ENCODE measurements at places on chromosomes 6 and 20.

- no peak for DNase-seq
Measured at GRCh38 chr6:149086363-149086762, 231.1 kb upstream of the TAB2 start.

DNA sequence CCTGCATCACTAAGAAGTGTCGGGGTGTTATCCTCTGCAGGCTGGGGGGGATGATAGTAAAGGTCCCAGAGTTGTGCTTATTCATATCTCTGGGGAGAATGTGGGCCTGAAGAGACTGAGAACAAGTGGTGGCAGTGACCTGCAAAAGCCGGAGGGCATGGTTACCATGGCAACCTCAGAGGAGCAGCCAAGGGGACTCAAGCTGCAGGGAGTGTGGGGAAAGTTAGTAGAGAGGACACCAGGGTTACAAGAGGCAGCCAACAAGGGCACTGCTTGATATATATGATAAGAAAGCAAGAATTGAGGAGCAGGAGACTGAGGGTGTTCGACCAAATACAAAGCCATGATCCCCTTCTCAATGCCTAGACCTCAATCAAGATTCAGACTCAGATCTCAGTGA, 46.1 kb downstream of the HLA-F start:
- DNase-seq = no peak

GRCh38 chr20:24736131-24736843, 212.8 kb upstream of the CST7 start:
- no peak for DNase-seq

DNA sequence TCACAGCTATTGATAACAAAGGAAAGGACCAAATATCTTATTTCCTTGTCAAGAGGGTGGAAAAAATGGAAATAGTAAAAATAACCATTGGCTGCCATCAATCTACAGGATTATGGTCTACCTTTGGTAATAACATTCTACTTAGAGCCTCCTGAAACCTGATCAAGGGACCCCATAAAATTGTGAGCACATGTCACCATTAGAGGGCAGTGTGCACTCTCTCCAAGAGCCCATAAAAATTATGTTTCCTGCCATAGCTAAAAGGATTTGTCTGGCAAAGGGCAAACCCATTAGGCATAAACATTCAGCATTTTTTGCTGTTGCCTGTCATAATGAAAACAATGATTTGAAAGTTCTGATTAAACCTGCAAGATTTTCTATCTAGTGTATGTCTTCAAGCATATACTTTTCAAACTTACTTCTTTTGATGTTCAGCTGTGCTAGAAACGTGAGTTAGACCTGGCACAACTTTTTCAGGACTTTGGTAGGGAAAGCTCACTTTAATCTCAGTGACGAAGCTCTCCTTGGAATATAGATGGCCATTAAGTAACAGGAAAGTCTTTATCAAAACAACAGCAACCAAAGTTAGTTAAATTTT, 120.7 kb upstream of the ZFP64 start:
- DNase-seq = peak; percentile 51

DNA sequence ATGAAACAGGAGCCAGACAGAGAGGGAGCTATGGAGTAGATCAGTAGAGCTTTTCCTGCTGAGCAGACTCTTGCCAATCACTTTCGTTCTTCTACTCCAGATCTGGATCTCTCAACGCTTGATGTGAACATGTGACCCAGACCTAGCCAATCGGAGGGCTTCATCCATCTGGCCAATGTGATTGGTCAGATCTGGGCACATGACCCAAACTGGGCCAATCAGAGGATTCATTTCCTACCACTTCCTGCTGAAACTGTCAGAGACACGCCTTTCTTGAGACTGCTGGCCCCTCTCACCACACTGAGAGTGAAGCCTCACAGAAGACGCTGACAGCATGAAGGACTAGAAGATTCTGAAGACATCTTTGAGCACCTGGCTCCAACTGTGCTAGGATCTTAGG, 44.2 kb upstream of the ZMYND8 start:
- no peak for DNase-seq

- DNase-seq = no peak
Measured at GRCh38 chr6:4342407-4343137, 207.2 kb upstream of the ECI2 start.

DNA sequence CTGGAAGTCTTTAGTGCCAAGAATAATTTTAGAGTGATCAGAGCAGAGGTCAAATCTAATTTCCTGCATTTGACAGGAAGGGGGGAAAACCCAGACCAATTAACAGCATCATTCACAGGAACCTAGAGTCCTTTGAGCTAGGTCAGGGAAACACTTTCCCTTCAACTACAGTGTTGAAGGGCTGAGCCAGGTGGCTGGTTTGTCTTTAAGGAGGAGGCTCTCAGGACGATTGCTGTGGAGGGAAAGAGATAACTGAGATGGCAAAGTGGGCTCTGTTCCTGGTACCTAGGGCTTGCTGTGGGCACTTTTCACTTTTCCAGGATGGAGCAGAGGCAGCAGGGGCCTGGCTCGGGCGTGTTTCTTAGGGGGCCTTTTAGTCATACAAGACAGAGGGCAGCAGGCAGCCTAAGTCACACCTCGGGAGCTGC, 111.9 kb downstream of the SCML4 start:
- no peak for DNase-seq

DNA sequence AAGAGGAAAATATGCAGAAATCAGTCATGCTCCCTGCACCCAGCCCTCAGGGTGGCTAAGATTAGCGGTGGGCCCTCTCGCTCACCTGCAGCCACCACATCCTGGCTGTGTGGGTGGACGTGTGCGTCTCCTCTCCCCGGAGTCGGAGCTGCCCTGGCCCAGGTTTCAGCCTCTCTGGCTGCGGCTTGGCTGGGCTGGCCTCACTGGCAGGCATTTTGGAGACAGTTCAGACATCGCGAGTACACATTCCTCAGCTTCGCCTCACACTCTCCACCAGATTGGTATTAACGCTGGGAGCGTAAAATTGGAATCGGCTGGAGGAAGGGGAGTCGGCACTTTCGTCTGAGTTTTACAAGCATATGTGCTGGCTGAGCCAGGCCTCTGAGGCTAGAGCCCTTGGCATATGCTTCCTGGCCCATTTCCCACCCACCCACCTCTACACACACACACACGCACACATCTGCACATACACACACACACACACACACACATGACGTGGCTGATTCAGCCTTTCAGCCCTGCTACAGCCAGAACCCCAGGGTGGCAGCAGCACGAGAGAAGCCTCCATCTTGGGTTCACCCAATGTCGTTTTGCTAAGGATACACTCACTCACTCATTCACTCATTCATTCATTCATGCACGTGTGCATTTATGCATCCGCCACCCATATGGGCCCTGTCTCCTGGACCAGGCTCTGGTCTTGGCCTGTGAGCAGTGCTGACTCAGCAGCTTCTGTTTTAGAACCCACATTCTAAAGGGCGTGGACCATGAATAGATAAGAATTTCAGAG, 42.9 kb downstream of the BCAS4 start:
- DNase-seq = no peak

DNA sequence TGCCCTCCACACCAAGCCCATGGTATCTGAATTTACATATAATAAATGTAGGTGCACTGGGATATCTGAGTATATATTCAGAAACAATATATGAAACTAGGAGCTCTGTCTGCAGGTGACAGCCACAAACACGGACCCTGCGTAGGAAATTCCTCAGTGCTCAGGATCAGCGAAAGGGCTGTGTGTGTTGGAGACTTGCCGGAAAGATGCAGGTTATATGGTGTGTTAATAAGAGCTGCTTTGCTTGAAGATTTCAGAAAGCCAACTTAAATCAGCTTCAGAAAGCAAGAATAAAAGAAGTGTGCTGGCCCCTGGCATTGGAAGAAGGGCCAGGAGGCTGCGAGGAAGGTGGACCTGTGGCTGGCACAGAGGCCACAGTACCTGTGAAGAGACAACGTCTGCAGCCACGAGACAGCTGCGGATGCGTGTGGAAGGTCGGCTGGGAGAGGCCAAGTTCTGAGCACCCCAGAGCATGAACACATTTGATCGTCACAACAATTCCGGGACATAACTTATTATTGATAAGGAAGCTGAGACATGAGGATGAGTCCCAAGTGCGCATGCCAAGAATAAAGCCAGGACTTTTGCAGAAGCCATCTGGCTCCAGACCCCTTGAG, 183.2 kb downstream of the DLL1 start:
- no peak for DNase-seq

- no peak for DNase-seq
Measured at GRCh38 chr20:53916173-53916512, 154.3 kb downstream of the BCAS1 start.

DNA sequence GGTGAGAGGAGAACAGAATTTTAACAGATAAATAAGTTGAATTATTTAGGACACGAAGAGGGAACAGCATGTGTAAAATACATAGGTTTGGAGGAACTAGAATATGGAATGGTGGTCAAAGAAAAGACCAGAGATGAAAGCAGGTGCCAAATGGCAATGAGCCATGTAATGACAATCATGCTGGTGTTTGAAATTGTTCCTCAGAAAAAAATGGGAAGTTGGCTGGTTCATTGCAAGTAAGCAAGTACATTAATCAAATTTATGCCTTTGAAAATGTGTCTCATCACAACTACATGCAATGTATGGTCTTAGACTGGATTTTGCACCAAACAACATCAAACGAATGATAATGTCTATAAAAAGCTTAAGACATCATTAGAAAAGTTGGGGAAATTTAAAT, 83.3 kb downstream of the SPTLC3 start:
- no peak for DNase-seq

DNA sequence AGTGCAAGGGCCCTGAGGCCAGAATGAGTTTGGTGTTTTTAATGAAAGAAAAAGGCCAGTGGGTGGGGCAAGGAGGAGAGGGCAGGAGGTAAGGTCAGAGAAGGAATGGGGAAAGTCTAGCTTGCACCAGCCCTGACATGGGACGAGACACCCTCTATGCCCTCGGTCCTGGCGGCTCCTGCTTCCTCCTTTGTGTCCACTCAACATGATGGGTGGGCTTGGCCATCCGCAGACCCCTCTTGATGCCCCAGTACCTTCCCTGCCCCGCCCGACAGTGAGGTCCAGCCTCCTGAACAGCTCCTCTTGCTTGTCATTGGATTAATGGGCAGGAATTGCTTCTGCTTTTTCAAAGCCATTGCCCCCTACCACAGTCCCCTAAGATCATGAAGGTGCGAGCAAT, 33.6 kb upstream of the ANGPT4 start:
- DNase-seq = no peak

- no peak for DNase-seq
Measured at GRCh38 chr6:77290798-77291197, 172.5 kb downstream of the HTR1B start.

GRCh38 chr20:1286267-1287024, 20.4 kb downstream of the SNPH start:
- DNase-seq = no peak

GRCh38 chr20:24684956-24685691, 215.7 kb downstream of the SYNDIG1 start:
- no peak for DNase-seq

- no peak for DNase-seq
Measured at GRCh38 chr6:45256697-45257695, 71.1 kb upstream of the RUNX2 start.

- no peak for DNase-seq
Measured at GRCh38 chr6:161442420-161442819, 168.6 kb upstream of the AGPAT4 start.

Measured in activated CD8-positive, alpha-beta memory T cell treated with anti-CD3 and anti-CD28 coated beads, Interleukin-2, amount 50 U/mL, for 4 hours (primary cell).